ENCODE measurements at places on chromosomes 2 and 18.

DNA sequence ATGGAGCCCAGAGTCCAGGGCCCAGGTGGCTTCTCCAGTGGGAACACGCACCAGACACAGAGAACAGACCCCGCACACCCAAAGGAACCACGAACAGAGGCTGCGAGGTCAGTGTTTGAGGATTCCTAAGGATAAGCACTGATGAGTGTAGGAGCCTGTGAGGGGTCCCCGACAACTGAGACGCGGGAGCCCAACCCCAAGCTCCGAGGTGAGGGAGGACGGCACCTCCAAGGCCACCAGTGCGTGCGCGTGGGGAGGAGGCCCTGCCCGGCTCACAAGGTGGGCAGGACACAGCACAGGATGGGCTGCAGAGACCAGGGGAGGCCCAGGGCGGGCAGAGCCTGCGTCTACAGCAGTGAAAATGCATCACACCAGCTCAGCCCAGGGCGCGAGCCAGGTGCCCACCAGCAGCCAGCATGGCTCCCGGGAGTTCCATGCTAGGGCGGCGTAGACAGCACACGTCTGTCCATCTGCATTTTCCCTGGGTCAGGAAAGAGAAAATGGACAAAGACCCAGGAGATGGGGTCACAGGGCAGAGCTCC lies 189.1 kb downstream of the EIPR1 start:
- DNase-seq = no peak

DNA sequence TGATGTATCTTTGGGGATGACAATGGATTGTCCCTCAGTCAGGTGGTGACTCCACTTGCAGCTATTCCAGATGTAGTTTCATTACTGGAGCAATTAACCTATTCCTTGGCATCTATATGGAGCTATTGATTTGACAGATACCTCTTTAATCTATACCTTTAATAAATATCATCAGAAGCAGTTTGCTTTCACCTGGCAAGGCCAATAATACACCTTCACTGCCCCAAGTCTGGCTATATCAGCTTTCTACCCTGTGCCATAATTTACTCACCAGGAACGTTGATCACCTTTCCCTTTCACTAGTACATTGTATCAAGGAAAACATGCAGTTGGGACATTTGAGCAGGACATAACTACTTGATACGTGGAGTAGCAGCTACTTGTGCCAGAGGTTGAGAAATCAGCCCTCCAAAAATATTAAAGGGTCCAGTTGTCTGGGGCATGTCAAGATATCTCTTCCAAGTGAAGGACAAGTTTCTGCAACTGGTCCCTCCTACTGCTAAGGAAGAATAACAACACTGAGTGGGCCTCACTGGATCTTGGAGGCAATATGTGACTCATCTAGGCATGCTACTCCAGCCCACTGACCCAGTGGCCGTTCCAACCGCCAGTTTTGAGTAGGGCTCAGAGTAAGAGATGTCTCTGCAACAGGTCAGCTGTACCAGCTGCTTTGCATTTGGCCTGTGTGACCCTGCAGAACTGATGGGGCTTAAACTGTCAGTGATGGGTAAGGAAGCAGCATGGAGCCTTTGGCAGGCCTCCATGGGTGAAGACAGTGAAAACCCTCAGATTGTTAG lies 67.0 kb downstream of the PSMG2 start:
- no peak for DNase-seq

GRCh38 chr2:228016402-228016801 lies 145.0 kb downstream of the DAW1 start:
- DNase-seq = no peak

DNA sequence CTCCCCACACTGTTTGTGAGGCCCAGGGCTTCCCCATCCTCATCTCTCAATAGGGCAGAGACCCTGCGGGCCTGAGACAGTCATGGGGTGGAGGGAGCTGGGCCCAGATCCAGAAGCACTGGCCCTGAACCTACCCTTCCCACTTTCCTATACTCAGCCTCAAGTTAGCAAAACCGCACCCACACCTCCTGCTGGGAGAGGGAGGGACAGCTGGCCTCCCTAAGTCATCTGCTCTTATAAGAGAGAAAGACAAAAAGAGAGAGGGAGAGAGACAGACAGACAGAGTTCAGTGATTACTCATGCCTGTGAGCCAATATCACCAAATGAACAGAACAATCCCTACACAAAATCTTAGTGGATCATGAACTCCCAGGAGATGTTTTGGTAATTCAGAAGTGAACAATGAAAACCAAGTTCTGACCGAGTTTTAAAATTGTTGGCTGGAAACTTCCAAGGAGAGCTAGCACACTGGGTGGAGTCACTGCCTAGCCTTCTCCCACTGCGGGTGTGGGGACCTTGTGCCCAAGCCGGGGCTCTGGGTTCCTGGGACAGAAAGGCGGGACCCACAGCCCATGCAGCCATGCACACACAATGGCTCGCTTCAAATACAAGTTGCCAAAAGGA lies 130.5 kb downstream of the PXDN start:
- no peak for DNase-seq

GRCh38 chr18:6365385-6365784 lies 49.3 kb downstream of the L3MBTL4 start:
- DNase-seq = no peak

- DNase-seq = no peak
Observed at GRCh38 chr18:62682371-62682770, 33.0 kb upstream of the PHLPP1 start.

DNA sequence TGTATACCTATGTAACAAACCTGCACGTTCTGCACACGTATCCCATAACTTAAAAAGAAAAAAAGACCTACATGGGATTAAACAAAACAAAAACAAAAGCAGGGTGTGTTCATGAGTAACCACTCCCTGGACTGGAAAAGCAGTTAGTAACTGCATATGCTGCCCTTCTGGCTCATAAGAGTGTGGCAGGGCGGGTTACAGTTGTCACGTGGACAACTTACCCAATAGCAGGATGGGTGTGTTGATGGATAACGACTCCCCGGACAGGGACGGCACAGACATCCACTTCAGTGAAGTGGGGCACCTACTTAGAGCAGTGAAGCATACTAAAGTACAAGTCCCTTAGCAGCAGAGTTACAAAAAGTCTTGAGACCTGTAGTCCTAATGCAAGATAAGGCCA lies 136.7 kb downstream of the CCBE1 start:
- no peak for DNase-seq

DNA sequence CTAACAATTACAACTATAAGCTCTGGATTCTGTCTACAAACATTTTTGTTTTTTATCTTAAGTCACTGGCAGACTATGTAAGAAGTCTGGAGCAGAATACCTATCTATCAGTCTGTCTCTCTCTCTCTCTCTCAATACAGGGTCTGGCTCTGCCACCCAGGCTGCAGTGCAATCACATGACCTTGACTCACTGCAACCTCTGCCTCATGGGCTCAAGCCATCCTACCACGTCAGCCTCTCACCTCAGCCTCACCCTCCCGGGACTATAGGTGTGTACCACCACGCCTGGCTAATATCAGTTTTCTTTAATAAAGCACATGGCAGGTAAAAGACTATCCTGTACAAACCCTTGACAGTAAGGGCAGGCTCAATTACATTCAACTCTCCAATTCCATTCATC lies 96.9 kb downstream of the OSBPL1A start:
- DNase-seq = no peak

- DNase-seq = no peak
Observed at GRCh38 chr18:68298330-68298729, 416.6 kb downstream of the TMX3 start.

GRCh38 chr2:138522556-138522955 lies 21.0 kb downstream of the SPOPL start:
- no peak for DNase-seq

DNA sequence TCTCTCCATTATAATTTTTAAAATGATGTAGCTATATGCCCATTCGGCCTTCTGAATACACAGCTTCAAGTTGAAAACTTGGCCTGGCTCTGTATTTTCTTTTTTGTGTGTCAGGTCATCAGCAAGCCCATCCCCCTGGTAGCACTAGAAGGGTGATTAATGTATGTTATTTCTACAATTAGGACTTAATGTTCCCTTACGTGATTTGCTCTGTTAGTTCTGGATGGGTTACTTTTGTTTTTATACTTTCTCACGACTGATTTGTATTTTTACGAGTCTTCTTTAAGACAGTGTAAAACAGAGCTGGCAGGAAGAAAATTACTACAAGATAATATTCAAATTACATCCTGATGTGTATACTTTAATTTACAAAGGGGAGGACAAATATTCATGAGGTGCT lies 88.4 kb upstream of the RGPD4 start:
- DNase-seq = no peak

DNA sequence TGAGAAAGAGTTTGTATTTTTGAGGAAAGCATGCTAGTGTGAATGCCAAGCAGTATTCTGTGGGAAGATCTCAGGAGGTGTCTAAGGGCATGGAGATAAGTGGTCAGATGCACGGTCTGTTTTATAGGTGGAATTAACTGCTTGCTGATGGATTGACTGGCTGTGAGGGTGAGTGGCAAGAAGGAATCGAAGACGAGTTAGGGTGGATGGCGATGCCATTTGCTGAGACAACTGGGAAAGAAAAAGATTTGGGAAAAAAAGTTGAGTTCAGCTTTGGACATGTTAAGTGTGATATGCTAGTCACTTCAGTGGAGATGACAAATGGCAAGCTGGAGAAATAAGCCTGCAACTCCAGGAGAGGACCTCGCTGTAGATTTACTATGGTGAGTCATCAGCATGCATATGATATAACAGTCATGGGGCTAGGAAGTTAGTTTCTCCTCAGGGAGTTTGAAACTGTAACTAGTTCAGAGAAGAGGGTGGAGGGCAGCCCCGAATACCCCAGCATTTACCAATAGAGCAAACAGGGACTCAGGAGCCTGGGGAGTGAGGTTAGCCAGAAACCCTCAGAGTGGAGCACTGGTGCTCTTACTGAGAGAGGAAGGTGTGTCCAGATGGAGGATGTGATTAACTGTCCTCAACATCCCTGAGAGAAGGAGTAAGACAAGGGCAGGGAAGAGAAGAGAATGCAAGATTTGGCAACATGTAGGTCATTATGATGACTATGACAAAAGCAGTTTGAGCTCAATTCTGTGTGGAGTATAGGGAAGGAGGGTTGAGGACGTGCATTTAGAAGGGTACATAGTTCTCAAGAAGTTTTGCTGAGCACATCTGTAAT lies 2.0 kb upstream of the HK2 start:
- DNase-seq = no peak

DNA sequence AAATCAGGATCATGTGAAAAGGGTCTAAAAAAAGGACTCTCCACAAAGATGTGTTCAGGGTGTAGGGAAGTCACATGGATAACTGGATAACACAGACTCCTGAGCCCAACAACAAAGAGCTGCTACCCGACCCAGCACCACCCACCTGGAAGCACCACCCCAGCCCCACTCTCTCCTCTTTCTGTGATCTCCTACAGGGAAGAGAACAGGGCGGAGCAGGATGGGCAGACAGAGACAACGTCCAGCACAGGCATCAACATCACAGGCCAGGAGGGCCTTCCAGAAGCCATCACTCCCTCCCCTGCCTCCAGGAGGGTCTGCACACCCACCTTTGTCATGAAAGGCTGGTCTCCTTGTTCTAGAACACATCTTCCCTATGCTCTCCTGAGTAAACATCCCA lies 1.3 kb upstream of the CIB4 start:
- no peak for DNase-seq

GRCh38 chr18:41021089-41021488 lies 933.9 kb upstream of the PIK3C3 start:
- no peak for DNase-seq

DNA sequence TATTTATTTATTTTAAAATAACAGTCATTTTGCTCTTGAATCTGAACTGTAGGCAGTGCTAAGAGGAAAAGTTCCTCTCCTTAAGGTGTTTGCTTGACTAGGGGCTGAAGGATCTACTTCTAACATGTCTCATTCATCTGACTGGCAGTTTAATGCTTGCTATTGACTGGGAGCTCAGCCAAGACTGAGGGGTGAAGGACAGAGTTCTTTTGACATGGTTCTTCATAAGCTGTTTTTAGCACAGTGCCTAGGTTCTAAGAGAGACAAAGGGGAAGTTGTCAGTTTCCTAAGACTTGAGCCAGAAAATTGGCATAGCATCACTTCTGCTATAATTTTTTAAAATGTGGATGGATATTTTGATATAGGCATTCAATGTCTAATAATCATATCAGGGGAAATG lies 73.0 kb downstream of the COMMD1 start:
- no peak for DNase-seq

- DNase-seq = no peak
Observed at GRCh38 chr18:12451428-12451827, 43.7 kb downstream of the PRELID3A start.

DNA sequence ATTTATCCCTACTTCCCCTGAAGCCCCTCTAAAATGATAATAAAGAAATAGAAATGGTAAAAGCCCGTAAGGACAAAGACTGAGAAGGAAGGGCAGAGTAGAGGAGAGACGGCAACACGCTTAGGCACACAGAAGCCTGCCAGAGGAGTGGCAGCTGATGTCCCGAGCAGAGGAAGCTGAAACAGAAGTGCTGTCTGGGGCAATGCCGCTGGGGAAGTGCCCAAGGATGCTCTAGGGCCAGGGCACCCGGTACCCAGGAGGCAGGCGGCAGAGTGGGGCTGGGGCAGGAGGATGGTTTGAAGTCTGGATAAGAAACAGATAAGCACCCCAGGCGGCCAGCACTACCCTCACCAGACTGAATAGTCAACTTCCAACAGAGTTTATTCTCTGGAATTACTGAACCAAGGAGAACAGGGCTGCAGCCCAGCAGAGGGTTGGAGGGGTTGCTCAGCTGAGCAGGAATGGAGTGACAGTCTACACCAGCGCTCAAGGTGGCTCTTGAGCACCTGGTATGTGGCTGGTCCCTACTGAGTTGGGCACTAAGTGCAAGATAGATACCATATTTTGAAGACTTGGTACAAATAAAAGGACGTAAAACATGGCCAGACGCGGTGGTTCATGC lies 22.4 kb downstream of the TMEM37 start:
- no peak for DNase-seq

DNA sequence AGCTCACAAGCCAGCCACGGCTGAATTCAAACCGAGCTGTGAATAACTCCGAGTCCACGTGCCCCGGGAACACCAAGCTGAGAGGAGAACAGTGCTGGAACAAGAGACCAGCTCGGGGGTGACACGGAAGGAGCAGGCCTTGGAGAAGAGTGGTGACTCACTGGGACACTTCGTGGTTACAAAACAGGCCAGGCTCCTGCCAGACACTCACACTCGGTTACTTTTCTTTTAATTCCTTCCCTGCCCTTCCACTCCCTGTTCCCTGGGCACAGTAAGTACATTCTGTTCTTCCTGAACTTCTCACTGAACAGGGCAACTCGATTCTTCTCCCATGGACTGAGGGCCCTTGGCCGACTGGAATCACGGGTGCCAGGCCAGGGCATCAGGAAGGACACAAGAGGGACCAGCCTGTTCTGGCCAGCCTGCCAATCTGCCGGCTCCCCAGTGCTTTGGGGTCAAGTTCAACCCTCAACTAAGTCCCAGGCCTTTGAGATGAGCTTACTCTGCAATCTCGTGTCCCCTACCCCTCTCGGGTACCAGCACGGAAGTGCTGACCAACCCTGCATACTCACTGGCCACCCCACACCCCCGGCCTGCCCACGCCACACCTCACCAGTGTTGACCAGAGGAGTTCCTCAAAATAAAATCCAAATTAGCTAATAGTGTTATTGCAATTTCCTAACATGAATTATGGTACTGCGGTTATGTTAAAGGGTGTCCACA lies 87.5 kb downstream of the TFCP2L1 start:
- DNase-seq = no peak

GRCh38 chr2:160584972-160585494 lies 91.4 kb upstream of the RBMS1 start:
- DNase-seq = no peak

Data from CD4-positive, alpha-beta T cell treated with Interleukin-21 for 1 hour (primary cell).